OCI-LY7 (cell line): ENCODE measurements at places on chromosomes 7 and 10.

DNA sequence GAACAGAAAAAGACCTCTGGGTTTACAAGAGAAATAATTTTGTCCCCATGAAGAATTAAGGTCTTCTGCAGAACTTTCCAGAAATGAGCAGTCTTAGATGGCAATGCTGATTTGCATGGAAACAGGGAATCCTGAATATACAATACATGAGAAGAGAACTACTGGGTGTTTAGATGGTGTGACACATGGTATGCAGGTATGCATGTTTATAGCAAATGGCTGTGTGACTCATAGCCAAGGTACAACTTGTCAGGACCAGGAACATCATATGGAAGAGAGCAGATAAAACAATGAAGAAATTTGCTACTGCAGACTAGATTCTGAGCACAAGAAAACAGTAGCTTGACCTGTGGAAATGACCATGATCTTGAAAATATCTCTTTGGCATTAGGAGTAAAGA is 907.8 kb downstream of the GATA3 start:
- no peak for DNase-seq

- DNase-seq = peak; percentile 71
Observed at GRCh38 chr7:43625453-43625852, 42.5 kb downstream of the STK17A start.

- peak; percentile 43 for DNase-seq
Observed at GRCh38 chr10:77846718-77847311, 79.7 kb downstream of the DLG5 start.

GRCh38 chr10:68047122-68047521 is 28.0 kb downstream of the HERC4 start:
- no peak for DNase-seq

GRCh38 chr7:138417078-138417700 is 42.9 kb upstream of the TRIM24 start:
- no peak for DNase-seq

DNA sequence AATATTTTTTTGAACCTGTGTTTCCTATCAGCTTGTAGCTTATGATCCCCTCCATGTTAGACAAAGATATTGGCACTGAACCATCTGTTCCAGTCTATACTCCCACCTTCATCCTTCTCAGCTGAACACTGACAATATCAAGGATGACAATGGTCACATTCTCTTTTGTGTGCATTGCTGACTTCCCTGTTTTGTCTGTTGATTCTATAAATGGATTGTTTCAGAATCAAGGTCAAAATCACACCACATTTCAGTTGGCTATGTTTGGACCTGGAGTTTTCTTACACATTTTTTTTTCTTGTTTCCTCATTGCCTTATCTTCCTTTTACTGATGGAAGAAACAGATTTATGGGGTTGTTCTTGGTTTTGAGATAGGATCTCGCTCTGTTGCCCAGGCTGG is 11.3 kb upstream of the SMURF1 start:
- DNase-seq = no peak

DNA sequence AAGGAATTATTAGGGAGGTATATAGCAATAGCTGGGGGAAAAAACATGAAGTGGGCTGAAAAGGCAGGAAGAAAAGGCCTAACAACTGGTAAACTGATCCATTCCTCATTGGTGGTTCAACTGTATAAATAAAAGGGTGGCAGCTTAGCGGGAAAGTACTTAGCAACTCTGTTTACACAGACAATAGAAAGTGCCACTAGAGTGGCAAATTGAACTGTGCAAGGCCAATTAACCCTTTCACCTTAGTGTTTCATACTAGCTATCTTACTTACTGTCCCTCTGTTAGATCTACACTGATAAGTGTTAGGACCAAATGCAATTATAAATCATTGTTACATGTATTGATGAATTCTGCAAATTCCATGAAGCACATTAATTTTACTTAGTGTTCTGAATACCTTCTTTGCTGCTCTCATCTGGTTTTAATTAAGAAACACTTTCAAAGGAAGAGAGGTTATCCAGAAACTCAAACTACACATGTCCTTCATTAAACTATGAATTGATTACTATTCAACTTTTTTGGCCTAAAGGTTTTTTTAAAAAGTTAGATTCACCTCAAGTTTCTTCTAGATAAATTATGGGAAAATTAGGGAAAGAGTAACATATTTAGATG is 28.0 kb downstream of the DNAJC1 start:
- no peak for DNase-seq

DNA sequence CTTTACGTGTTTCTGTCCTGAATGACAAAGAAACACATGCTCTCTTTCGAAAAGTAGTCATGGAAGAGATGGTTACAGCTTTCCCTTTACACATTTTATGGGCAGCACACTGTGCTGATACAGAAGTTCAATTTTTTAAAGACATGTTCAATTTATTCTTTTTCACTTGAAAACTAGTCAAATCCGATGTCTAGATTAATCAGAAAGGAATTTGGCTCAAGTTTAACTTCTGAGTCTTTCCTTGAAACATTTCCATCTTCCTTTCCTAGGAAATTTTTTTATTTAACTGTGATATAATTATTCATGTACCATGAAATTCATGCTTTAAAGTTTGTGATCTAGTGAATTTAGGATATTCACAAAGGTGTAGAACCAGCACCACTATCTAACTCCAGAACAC is 360.1 kb downstream of the TNS3 start:
- no peak for DNase-seq

- peak; percentile 31 for DNase-seq
Observed at GRCh38 chr10:45453639-45454255, 79.7 kb downstream of the ALOX5 start.

DNA sequence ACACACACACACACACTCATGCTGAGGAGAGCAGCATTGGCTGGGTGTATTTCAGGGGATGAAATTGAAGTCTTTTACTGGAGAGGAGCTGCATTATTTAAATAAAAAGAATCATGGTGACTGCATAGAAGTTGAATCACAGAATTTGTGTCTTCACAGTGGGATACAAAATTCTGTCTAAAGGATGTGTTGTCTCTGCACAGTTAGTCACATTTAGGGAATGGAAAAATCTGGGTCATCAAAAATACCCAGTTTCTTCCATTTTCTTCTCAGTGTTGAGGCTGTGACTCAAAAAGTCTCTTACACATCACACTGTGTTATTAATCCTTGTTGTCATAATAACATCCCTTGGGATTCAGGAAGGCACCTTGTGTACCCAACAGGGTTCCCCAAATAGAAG is 10.9 kb downstream of the PAPSS2 start:
- DNase-seq = no peak

- no peak for DNase-seq
Observed at GRCh38 chr10:1240341-1240775, 184.2 kb downstream of the WDR37 start.

- DNase-seq = no peak
Observed at GRCh38 chr10:96919785-96920430, 87.8 kb downstream of the LCOR start.

DNA sequence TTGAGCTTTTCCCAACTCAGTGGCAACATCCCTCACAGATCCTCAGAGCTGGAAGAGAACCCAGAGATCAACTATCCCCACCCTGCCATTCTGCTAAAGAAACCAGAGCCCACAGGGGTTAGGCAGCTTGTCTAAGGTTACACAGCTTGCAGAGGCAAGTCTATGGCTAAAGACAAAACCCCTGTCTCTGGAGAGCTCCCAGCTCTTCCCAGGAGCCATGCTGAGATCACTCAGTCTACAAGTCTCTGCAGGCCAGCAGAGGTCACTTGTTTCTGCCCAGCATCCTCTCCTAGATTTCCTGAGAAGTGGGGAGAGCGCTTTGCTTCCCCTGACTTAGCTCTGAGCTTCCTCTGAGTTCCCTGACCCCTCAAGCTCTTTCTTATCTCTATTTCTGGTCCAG is 28.5 kb upstream of the LOXL4 start:
- DNase-seq = no peak

GRCh38 chr7:159198016-159198724 is 53.5 kb upstream of the VIPR2 start:
- no peak for DNase-seq
